Midbrain (tissue), 1 donor: ENCODE measurements at places on chromosomes 4 and X.

- DNase-seq, result no peak
Measured at GRCh38 chrX:40866893-40867292, 131.6 kb upstream of the MED14 start.

DNA sequence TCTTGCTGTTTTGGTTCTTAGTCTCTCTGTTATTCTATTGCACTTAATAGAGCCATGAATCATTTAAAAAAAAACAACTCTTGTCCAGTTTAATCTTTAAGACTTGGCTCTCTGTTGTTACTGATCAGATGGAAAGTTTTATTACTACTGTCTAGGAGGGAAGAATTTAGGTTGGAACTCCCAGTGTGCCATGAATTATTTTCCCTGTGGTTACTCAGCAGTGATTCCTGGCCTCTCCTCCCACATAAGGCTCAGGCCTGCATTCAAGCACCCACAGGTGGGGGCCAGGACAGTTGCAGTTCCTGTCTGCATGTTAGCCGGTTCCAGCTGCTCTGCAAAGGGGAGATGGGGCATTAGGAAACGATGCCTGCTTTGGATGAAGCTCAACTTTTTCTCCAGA is 29.8 kb upstream of the ESX1 start:
- no peak for DNase-seq

DNA sequence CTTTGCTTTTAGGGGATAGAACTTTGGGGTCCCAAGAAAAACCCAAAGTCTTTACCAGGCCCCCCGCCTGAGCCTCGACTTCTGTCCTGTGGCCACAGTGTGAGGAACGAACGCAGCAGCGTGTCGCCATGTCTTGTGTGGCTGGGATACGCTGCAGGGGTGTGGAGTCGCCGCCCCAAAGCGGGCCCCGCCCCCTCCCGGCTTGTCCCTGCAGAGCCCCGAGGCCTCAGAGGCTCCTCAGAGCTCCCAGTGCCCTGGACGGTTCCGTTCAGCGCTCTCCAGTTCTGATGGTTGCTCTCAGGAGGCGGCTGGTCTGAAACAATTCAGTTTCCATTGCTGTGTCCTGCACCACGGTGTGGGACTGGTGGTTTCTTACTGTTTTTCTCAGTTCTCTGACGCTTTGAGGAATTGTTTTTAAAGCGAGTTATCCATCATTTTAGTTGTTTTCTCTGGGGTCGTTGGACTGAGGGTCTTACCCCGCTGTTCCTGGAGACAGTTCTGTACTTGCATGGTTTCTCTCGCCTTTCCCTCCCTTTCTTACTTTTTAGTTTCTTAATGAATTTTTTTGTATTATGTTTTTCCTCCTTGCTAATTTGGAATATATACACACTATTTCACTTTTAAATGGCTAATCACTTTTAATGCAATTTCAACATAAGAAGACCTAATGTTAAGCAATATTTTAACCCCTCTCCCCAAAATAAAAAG is 1.6 kb upstream of the IDUA start:
- no peak for DNase-seq

GRCh38 chr4:169205075-169205743 is 65.5 kb downstream of the SH3RF1 start:
- DNase-seq, result no peak

DNA sequence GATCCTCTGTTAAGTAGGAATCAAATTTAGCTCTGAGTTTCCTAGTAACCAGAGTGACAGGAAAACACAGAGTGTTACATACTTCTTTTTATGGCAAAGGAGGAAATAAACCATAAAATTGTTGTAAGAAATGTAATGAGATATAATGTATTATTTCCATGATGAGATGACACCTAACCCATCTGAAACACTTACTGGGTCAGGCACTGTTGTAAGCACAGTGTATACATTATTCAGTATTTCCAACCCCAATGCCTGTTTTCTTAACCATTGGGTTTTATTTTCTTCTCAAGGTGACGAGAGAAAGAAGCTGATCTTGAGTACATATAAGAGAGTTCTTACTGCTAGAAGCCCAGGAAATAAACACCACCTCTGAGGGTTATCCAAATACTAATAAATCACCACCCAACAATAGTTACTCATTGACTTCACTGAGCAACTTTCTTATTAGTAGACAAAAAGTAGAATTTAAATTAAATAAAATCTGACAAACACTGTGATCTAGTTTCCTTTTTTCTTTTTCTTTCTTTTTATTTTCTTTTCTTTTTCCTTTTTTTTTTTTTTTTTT is 4.2 kb upstream of the ENAM start:
- DNase-seq, result no peak
